Glutamatergic neuron (in vitro differentiated cells): ENCODE measurements at places on chromosomes 2 and 18. TPM values are rescaled to one million over a fixed set of nuclear protein-coding genes. Genes with fewer than 3 reads are reported as not detected.

Gene UGT1A5
- total RNA-seq, result not detected

Gene LIPG
- 10.2 TPM for total RNA-seq

Gene CHRNA1
- 161 TPM for total RNA-seq

- peaks cover 26% of the 10 kb centered on the region for H3K27me3 ChIP-seq
- no peak overlapping the region for H3K4me3 ChIP-seq
- no peaks in the 10 kb centered on the region for H3K36me3 ChIP-seq
- H3K4me1 ChIP-seq, result peaks cover 11% of the 10 kb centered on the region
- DNase-seq, result no peak
- H3K27ac ChIP-seq, result no peak overlapping the region
These were observed 2.2 kb upstream of the MTCL1 start for GRCh38 chr18:8703092-8703709.

DNA sequence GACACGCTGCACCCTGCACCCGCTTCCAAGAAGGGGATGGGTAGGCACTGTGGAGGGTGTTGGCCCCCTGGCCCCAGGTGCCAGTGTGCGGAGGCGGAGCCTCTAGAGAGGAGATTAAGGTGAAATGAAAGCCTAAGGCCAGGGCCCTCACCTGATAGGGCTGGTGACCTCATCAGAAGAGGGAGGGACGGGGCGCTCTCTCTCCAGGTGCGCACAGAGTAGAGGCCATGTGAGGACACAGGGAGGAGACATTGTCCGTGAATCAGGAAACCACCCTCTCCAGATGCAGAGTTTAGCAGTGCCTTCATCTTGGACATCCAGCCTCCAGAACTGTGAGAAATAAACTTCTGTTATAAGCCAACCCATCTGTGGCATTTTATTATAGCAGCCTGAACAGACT is 62.3 kb downstream of the PSMG2 start:
- no peaks in the 10 kb centered on the region for H3K36me3 ChIP-seq
- no peaks in the 10 kb centered on the region for H3K27me3 ChIP-seq
- no peak overlapping the region for H3K4me3 ChIP-seq
- H3K27ac ChIP-seq, result no peak overlapping the region
- DNase-seq, result no peak

- no peaks in the 10 kb centered on the region for H3K4me1 ChIP-seq
- no peak for DNase-seq
- no peaks in the 10 kb centered on the region for H3K27me3 ChIP-seq
- H3K36me3 ChIP-seq, result no peaks in the 10 kb centered on the region
These were observed 667.9 kb downstream of the BCL11A start for GRCh38 chr2:59885541-59885940.

- no peaks in the 10 kb centered on the region for H3K27me3 ChIP-seq
- H3K27ac ChIP-seq, result no peak overlapping the region
- no peak for DNase-seq
- no peaks in the 10 kb centered on the region for H3K4me1 ChIP-seq
These were observed 136.0 kb downstream of the PTH2R start for GRCh38 chr2:208542465-208543041.

- no peak for DNase-seq
- no peaks in the 10 kb centered on the region for H3K36me3 ChIP-seq
- H3K27me3 ChIP-seq, result no peaks in the 10 kb centered on the region
- H3K4me3 ChIP-seq, result no peak overlapping the region
- H3K4me1 ChIP-seq, result no peaks in the 10 kb centered on the region
These were observed 8.6 kb upstream of the MALL start for GRCh38 chr2:110124038-110124825.

- H3K36me3 ChIP-seq, result peaks cover 11% of the 10 kb centered on the region
- peak overlapping the region; percentile 86 for H3K27ac ChIP-seq
- H3K4me3 ChIP-seq, result peak overlapping the region; percentile 95
- peaks cover 12% of the 10 kb centered on the region for H3K4me1 ChIP-seq
These were observed 654 bp upstream of the ASB1 start for GRCh38 chr2:238425979-238426567.

GRCh38 chr18:24894880-24895279 is 434.4 kb downstream of the HRH4 start:
- no peak overlapping the region for H3K27ac ChIP-seq
- H3K4me1 ChIP-seq, result no peaks in the 10 kb centered on the region
- no peaks in the 10 kb centered on the region for H3K27me3 ChIP-seq
